Naive thymus-derived CD4-positive, alpha-beta T cell (primary cell): ENCODE measurements at places on chromosomes 5 and 9. TPM values are rescaled to one million over a fixed set of nuclear protein-coding genes. Genes with fewer than 3 reads are reported as not detected.
A peak's percentile ranks its signal among the peaks of the same experiment; 100 is the strongest.

- no peak overlapping the region for H3K27ac ChIP-seq
- H3K36me3 ChIP-seq = no peaks in the 10 kb centered on the region
- H3K4me3 ChIP-seq = no peak overlapping the region
- no peaks in the 10 kb centered on the region for H3K4me1 ChIP-seq
Measured at GRCh38 chr9:87894998-87895625, 12.4 kb downstream of the SPATA31E1 start.

GRCh38 chr9:121160025-121160424 lies 41.6 kb downstream of the RAB14 start:
- peaks cover 5% of the 10 kb centered on the region for H3K4me1 ChIP-seq
- no peak for DNase-seq
- peaks cover 41% of the 10 kb centered on the region for H3K36me3 ChIP-seq
- peak overlapping the region; percentile 1 for H3K27ac ChIP-seq
- H3K4me3 ChIP-seq = no peak overlapping the region

DNA sequence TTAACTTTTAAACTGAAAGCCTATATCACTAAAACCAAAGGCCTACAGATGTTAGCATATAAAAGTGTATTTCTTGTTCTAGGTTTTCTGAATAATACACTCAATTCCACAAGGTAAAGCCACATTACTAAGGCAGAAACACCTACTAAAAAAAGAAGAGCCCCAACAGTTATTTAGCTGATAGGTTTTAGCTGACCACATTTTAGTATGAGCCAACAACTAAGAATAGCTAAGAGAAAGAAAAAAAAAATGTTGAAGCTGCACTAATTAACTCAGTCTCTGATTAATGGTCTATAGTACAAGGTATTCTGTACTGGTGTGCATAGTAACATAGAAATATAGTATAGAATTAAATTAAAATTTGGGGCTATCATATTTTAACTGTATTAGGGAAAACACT lies 23.5 kb downstream of the ZFR start:
- H3K4me1 ChIP-seq = no peaks in the 10 kb centered on the region
- H3K36me3 ChIP-seq = peaks cover 6% of the 10 kb centered on the region
- no peak overlapping the region for H3K4me3 ChIP-seq
- no peak overlapping the region for H3K27ac ChIP-seq
- H3K27me3 ChIP-seq = no peaks in the 10 kb centered on the region
- no peak for DNase-seq

DNA sequence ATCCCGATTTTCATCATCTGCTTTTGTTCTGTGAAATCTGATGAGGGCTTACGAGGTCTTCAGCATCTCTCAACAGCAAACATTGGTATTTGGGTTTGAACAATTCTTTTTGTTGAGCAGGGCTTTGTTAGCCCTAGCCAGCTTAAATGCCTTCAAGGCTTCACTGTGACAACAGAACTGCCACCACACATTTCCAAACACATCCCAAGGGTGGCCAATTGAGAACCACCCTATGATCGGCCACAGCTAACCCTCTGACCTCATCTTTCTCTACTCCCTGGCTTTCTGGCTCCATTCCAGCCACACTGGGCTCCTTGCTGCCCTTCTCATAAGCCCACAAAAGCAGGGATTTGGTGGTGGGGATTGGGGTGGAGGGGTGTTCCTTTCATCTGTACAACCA lies 17.6 kb downstream of the MTX3 start:
- DNase-seq = no peak
- no peaks in the 10 kb centered on the region for H3K4me1 ChIP-seq
- peaks cover 12% of the 10 kb centered on the region for H3K36me3 ChIP-seq
- H3K4me3 ChIP-seq = no peak overlapping the region
- no peaks in the 10 kb centered on the region for H3K27me3 ChIP-seq

DNA sequence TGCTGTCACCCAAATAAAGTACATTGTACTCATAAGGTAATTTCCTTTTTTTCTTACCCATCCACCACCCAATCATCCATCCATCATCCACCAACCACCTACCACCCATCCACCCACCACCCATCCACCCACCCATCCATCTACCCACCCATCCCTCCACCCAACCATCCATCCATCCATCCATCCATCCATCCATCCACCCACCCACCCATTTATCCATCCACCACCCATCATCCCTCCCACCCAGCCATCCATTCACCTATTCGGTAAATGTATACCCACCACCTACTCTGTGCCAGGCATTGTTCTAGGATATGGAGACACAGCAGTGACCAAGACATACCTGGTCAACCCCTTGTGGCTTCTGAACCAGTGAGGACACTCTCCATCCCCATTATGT lies 25.1 kb downstream of the MGAT1 start:
- no peak for DNase-seq
- H3K27me3 ChIP-seq = no peaks in the 10 kb centered on the region

DNA sequence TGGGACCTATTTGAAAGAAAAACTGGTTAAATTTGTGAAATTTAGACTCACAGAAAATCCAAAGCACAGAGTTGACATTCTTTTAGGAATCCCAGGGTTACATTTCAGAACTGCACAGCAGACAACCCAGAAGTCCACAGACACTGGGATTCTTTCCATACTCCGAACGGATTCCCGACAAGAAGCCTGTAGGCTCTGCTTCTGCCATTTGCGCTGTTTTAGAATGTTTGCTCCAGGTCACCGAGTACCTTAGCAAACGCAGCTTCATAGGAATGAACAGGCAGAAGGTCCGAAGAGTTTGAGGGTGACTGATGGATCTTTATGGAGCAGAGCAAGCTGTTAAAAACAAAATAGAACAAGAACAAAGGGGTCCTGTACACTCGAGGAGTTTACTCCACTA lies 84.5 kb upstream of the NFIB start:
- no peak overlapping the region for H3K4me3 ChIP-seq
- H3K4me1 ChIP-seq = no peaks in the 10 kb centered on the region
- no peak for DNase-seq
- H3K36me3 ChIP-seq = no peaks in the 10 kb centered on the region
- no peaks in the 10 kb centered on the region for H3K27me3 ChIP-seq

- no peaks in the 10 kb centered on the region for H3K36me3 ChIP-seq
- H3K27ac ChIP-seq = no peak overlapping the region
- no peaks in the 10 kb centered on the region for H3K4me1 ChIP-seq
- no peak overlapping the region for H3K4me3 ChIP-seq
- no peak for DNase-seq
- no peaks in the 10 kb centered on the region for H3K27me3 ChIP-seq
Measured at GRCh38 chr9:16247188-16247875, 623.1 kb downstream of the BNC2 start.

DNA sequence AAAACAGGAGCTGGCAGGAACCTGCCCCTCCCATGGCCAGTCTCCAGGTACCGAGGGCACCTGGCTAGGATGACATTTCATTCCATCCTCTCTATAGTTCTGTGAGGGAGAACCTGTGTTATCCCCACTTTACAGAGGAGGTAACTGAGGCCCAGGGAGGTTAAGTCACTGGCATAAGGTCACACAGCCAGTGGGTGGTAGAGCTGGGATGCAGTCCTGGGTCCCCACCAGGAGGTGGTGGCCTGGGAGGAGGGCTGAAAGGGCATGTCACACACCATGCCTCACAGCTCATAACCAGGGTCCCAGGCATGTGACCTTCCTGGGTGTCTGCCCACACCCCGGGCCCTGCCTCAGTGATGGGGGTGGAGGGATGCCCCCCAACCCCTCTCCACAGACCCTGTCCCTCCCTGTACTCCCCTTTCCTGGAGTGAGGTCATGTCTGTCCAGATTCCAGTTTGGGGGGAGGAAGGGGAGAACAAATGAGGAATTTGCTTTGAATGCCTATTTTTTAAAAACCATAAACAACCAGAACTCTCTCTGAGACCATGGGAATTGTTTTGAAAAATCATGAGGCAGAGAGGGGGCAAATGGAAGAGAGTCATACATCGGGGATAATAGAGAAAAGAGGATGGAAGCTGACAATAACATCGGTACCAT lies 77.7 kb upstream of the STXBP1 start:
- no peak overlapping the region for H3K27ac ChIP-seq
- no peak overlapping the region for H3K4me3 ChIP-seq
- no peaks in the 10 kb centered on the region for H3K36me3 ChIP-seq
- DNase-seq = no peak
- H3K4me1 ChIP-seq = no peaks in the 10 kb centered on the region

DNA sequence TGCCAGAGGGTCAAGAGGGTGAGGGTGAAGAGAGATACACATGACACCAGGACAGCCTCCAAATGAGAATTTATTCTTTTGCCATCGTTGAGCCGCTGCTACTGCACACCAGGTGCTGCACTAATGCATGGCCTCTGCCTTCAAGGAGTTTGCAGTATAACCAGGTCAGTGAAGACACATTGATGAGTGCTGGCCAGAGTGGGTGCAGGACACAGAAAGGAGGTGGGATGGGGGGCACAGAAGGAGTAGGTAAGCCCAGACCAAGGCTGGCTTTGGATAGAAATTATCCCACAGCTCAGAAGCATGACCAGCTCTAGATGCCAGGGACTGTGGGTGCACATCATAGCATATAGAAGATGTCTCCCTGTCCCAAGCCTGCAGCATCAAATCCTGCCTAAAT lies 38.0 kb downstream of the FOXI1 start:
- no peak overlapping the region for H3K27ac ChIP-seq
- no peak for DNase-seq
- H3K36me3 ChIP-seq = no peaks in the 10 kb centered on the region
- no peaks in the 10 kb centered on the region for H3K27me3 ChIP-seq
- no peaks in the 10 kb centered on the region for H3K4me1 ChIP-seq
- no peak overlapping the region for H3K4me3 ChIP-seq

- H3K27me3 ChIP-seq = no peaks in the 10 kb centered on the region
- H3K36me3 ChIP-seq = no peaks in the 10 kb centered on the region
- no peak overlapping the region for H3K4me3 ChIP-seq
- H3K27ac ChIP-seq = no peak overlapping the region
Measured at GRCh38 chr5:98064118-98064685, 709.3 kb upstream of the RGMB start.

DNA sequence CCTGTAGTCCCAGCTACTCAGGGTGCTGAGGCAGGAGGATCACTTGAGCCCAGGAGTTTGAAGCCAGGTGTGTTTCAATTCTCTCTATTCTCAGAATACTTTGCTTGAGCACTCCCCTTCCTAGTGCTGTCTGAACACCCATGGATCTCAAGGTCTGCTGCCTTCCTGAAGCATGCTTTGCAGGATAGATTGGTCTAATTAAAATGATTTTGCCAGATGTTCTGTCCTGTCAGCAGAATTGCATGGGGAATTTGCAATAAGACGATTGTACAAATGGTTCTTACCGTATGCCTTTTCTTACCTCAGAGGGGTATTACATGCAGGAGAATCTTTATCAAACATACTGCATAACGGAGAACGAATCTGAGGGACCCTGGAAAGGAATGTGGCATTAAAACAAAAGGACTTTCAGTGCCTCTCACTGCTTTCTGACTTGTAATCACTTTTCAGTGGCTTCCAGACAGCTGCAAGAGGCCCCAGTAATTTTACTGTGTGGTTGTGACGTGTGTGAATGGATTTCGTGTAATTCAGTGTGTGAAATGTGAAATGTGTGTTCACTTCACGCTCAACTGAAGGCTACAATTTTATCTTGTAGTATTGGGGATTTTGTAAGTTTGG lies 587.2 kb upstream of the SEMA6A start:
- no peak for DNase-seq
- H3K4me3 ChIP-seq = no peak overlapping the region
- H3K27me3 ChIP-seq = no peaks in the 10 kb centered on the region
- H3K4me1 ChIP-seq = no peaks in the 10 kb centered on the region

DNA sequence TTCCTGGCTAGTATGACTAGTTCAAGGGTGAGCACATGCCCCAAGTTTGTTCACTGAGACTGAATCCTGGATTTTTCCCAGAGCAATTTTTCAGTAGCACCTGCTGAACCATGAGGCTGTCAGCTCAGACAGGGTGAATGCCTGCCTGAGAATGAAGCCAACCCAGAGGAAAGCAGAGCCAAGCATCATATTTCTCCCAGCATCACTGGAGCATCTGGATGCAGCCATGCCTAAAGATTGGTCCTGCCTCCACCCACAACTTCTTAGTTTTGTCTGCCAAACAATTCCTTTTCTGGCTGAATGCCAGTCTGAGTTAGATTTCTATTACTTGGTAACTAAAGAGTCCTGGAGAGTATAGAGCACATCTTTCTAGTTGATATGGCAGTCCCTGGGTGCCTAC lies 343.6 kb downstream of the CSNK1G3 start:
- no peaks in the 10 kb centered on the region for H3K36me3 ChIP-seq
- no peaks in the 10 kb centered on the region for H3K4me1 ChIP-seq
- no peak for DNase-seq

DNA sequence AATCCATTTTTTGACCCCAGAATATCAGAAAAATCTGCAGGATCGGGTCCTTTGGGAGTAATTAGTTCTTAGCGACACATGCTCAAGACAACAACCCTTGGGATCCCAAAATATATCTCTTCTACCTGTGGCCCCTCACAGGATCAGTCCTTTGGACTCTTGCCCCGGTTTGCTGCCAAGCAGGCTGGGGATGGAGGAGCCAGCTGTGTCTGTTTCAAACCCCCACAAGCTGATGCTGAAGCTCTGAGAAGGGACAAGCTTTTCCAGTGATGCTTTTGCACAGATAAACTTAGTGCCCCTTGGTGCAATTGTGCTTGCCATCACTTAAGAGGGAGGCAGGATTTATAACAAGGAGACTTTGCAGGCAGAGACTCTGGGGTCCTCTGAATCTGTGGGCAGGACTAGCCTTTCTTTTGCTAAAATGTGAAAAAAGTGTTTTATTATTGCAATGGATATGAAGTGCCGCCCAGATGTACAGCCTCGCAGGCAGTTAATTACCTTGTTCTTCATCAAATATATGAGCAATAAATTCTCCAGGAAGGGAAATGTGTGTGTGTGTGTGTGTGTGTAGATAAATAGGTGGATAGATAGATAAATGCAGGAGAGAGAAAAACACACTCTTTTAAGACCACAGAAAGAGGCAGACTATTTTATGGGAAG lies 9.6 kb upstream of the LHX2 start:
- no peak for DNase-seq
- H3K36me3 ChIP-seq = no peaks in the 10 kb centered on the region
- no peak overlapping the region for H3K4me3 ChIP-seq
- peaks cover 12% of the 10 kb centered on the region for H3K27me3 ChIP-seq
- H3K4me1 ChIP-seq = peaks cover 21% of the 10 kb centered on the region

The ZNF474 gene
- 0.15 TPM in 1 of 2 replicates, not detected in the other for total RNA-seq

The STC2 gene
- total RNA-seq = 24.8 and 28.3 TPM in 2 replicates

The SLC46A2 gene
- not detected in 2 replicates for total RNA-seq

The PCDHA10 gene
- not detected in 2 replicates for total RNA-seq

The FAM153A gene
- 166 TPM for total RNA-seq

The C5orf58 gene
- total RNA-seq = not detected

The GARIN3 gene
- not detected for total RNA-seq

The FAXDC2 gene
- total RNA-seq = not detected in 2 replicates
